ENCODE measurements at places on chromosomes 1 and 21.

GRCh38 chr1:43875331-43875730, 58.3 kb upstream of the ARTN start:
- no peak for DNase-seq

DNA sequence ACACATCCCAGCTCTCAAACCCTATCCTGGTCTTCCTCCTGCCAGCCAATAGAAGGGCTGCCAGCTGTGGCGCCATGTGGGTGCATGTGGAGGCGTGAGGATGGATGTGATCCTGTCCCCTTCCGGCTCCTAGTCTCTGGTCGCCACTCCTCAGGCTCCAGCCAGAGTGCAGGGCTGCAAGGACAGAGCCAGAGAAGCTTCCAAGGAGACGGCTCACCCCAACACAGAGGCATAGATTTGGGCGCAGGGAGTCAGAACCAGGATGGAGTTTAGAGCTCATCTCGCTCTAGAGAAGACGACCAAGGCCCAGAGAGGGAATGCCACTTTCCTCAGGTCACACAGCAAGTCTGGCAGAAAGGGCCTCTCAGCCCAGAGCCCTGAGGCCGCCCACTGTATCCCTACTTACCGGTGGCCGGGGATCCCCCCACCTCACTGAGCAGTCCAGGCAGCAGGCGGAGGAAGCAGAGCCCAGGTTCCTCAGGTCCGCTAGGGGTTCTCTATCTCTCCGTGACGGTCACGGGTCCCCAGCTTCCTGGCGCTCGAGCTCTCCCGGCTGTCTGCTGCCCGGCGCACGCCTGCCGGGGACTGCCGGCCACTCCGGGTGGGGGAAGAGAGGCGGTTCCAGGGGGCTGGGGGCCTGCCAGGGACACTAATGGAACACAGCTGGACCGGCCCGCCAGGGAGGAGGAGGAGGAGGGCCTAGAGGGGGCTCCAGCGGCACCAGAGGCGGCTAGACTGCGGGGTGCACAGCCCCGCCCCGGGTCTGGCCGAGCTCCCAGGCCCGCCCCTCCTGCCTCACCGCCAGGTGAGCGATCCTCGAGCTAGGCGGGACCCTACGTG, at the start of gene COL16A1:
Gene COL16A1, minus strand, starts transcription at position 587 of the 840 bp plus-strand sequence. CDS start 1,824 bp downstream, outside the sequence.
- DNase-seq: no peak

GRCh38 chr1:25074351-25075227, 144.5 kb upstream of the RUNX3 start:
- DNase-seq: no peak

- no peak for DNase-seq
Observed at GRCh38 chr1:64893921-64894320, 72.4 kb downstream of the JAK1 start.

GRCh38 chr1:231763456-231763855, 136.9 kb downstream of the DISC1 start:
- no peak for DNase-seq

- DNase-seq: no peak
Observed at GRCh38 chr1:181062836-181063428, 25.6 kb upstream of the IER5 start.

DNA sequence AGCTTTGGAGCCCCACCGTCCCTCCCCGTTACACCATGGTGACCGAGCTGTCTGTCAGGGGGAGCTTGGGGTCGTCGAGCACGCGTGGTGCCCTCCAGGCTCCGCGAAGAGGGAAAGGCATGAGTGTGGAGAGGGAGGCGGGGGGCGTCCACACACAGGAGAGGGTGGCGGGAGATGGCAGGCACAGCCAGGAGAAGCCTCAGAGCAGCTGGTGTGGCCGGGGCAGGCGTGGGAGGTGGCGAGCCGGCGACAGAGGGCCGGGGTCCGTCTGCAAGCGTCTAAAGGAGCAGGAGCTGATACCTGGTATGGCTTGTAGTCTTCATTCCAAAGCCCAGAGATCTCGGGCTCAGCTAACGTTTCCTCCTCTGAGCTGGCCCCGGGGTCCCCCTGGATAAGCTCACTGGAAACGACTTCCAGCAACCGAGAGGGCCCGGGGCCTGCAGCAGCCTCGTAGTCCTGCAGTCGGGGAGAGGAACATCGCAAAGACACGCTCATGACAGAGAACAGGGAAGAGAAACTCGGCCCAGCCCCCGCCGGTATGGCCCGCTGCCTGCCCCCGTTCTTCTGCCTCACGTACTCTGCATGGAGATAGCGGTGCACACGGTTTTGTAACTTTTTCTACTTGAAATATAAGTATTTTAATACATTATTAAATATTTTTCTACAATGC, 37.4 kb downstream of the CFAP74 start:
- no peak for DNase-seq

GRCh38 chr1:226978432-226979114, 38.5 kb downstream of the COQ8A start:
- DNase-seq: no peak

DNA sequence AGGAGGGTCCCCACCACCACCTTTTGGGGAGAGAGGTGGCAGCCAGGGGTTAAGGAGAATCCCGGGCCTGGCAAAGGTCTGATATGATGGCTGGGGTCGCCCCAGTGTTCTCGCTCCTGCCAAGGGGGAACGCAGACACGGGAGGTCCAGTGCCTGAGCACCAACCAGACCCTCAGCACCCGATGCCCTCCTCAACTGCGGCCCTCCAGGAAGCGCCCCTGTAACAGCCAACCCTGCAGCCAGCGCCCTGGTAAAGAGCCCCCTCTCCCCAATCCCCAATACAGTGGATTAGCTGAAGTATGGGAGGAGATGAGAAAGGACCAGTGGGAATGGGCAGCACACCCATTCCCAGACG, 10.4 kb downstream of the ADAMTSL4 start:
- no peak for DNase-seq

GRCh38 chr1:212858461-212859265, 588 bp downstream of the FLVCR1 start:
- DNase-seq: no peak

- no peak for DNase-seq
Observed at GRCh38 chr21:35974775-35975174, 85.6 kb downstream of the SETD4 start.
